Hair follicular keratinocyte (primary cell): ENCODE measurements at places on chromosomes 2 and 18. TPM values are rescaled to one million over a fixed set of nuclear protein-coding genes. Genes with fewer than 3 reads are reported as not detected.

Gene TNFRSF11A
- total RNA-seq: 0.16 and 0.23 TPM in 2 replicates

Gene CD207
- not detected in 2 replicates for total RNA-seq

Gene STAT1
- total RNA-seq: 29.8 and 32.1 TPM in 2 replicates

Gene NGEF
- total RNA-seq: 0.04 and 0.16 TPM in 2 replicates

Gene ELOA2
- not detected in 2 replicates for total RNA-seq

Gene TTR
- not detected in 2 replicates for total RNA-seq

Gene CREG2
- total RNA-seq: 0.31 and 0.53 TPM in 2 replicates

Gene CGREF1
- total RNA-seq: 1.1 and 2.7 TPM in 2 replicates

Gene FOXD4L1
- not detected in 2 replicates for total RNA-seq

Gene SOWAHC
- total RNA-seq: 51.4 and 61.0 TPM in 2 replicates

Gene ZFP36L2
- total RNA-seq: 54.2 and 67.8 TPM in 2 replicates

Gene C2orf15
- 0.16 and 2.3 TPM in 2 replicates for total RNA-seq

Gene UGT1A4
- not detected in 2 replicates for total RNA-seq

Gene ANKRD30BL
- not detected in 2 replicates for total RNA-seq

Gene REG3A
- not detected in 2 replicates for total RNA-seq

Gene SLC9A2
- total RNA-seq: under 0.01 and 0.19 TPM in 2 replicates

Gene NBAS
- total RNA-seq: 30.6 and 38.3 TPM in 2 replicates
